ENCODE measurements at places on chromosomes 5 and 9.

- DNase-seq = no peak
Observed at GRCh38 chr5:75108931-75109596, 56.7 kb upstream of the GCNT4 start.

- no peak for DNase-seq
Observed at GRCh38 chr5:133384903-133385302, 227.4 kb downstream of the FSTL4 start.

GRCh38 chr9:87813119-87813463 lies 69.6 kb upstream of the SPATA31E1 start:
- DNase-seq = no peak

- DNase-seq = no peak
Observed at GRCh38 chr5:124962735-124963134, 216.3 kb upstream of the ZNF608 start.

DNA sequence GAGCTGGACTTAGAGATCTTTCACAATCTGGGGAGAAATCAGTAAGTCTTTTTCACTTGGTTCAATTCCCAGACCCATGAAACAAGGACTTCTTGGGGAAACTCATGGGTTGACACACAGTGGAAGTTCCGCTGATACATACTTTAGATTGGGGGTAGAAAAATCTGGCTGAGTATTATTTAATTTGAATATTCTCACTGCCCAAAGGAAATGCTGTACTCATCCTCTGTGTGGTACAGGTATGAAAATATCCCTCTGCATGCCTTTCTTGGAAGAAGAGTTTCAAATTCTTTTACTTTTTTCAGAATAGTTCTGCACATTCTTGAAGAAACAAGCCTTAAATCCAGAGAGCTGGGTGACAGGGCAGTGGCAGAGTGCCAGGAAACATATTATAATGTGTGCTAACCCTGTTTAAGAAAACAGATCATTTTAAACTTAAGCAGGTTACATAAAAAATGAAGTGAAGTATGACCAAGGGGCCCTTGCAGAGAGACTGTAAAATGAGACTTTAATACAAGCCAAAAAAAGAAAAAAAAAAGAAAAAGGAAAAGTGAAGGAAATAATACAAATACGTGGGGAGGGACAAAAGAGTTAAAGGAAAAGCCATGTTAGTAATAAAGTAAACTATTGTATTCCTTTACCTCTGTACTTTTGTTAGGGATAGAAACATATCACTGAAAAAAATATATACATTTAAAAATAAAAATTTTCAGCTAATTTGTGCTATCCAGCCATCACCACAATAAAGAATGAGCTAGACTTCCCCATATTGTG lies 173.4 kb upstream of the NR3C1 start:
- DNase-seq = no peak

GRCh38 chr5:93675460-93676450 lies 65.6 kb downstream of the POU5F2 start:
- no peak for DNase-seq

GRCh38 chr5:167415779-167416746 lies 875.4 kb upstream of the WWC1 start:
- DNase-seq = no peak
